ENCODE measurements at places on chromosomes 1 and 21.
A peak's percentile ranks its signal among the peaks of the same experiment; 100 is the strongest.

DNA sequence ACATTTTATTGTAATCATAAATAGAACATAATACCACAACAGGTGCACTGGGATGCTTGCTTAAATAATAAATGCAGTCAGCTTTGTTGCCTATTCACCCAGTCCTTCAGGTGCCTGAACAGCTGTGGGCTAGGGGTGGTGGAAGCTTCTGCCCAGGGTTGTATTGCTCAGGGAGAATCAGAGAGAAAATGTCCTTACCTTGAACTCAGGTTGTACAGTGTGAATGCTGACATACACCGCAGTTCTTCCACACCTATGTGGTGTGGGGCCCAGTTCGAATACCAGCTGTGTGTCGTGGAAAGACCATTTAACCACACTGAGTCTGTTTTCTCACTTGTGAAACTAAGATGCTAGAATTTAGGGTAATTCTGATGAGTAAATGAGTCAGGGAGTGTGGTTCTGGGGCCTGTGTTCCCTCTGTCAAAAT lies 115.7 kb upstream of the ATP1A1 start:
- no peak for DNase-seq

DNA sequence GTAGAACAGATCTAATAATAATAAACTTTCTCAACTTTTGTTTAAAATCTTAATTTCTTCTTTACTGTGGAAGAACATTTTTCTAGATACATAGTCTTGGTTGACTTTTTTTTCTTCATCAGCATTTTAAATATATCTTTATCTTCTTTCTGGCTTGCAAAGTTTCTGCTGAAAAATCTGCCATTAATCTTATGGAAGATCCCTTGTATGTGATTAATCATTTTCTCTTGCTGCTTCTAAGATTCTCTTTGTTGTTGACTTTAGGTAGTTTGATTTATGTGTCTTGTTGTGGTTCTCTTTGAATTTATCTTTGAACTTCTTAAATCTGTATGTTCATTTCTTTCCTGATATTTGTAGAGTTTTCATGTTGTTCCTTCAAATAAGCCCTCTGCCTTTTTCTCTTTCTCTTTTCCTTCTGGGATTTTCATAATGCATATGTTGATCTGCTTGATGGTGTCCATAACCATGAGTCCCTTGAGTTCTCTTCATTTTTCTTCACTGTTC lies 657.6 kb upstream of the CXADR start:
- no peak for DNase-seq

DNA sequence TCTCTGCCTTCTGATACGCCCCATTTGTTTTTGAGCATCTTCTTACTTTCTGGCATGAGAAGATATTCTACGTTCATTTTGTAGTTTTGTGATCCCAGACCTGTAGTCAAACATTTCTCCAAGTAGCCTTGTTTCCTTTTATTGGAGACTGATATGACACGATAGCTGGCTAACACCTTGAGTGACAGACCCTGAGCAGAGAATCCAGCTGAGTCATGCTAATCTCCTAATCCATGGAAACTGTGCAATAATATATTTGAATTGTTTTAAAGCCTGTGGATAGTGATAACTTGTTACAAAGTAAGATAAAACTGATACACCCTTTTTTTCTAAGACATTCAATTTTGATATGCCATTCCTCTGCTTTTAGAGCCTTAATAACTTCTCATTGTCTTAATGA lies 1.2 kb upstream of the IFI44L start:
- no peak for DNase-seq

DNA sequence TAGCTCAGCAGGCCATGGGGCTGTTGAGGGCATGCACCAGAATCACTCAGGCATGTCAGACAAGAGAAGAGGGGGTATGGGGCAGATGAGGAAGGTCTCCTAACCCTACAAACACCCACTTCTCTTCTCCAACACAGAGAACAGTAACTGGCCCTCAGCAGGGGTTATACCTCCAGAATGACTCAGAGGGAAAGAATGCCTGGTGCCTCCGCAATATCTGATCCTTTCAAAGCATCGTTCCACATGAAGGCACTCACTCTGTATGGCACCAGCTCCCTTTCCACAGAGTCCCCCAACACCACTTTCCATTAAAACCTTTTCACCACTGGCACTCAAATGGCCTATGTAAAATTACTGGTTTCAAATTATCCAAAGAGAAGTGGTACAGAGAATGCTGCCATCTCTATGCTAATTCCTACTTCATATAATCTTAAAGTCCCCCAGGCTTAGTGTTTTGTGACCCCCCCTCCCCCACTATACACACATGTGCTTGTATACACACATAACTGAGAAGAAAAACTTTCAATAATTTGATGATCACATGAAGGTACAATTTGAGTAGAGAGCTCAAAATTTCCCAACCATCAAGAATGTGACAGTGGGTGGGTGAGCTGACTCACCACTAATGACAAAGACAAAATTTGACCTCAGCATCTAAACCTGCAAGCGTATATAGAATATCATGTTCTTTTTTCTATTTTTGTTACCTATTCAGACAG lies 91.5 kb downstream of the SIPA1L2 start:
- no peak for DNase-seq

GRCh38 chr1:13699936-13700520 lies at the start of gene PRDM2:
TSS of gene PRDM2 (plus strand) at chr1:13700188. CDS start at chr1:13715606, 15,418 bp downstream.
- DNase-seq, result peak; percentile 68

All from CD4-positive, alpha-beta T cell treated with Interleukin-15 for 1 hour (primary cell).